Brain (organoid and tissue), 16 donors: ENCODE measurements at places on chromosomes 11 and 22. TPM values are rescaled to one million over a fixed set of nuclear protein-coding genes. Genes with fewer than 3 reads are reported as not detected.

Gene GUCY1A2
- polyA plus RNA-seq: 0.49 TPM

Gene OSBP2
- polyA plus RNA-seq: 11.2 TPM

Gene RAG2
- polyA plus RNA-seq: not detected

Gene OLFML1
- polyA plus RNA-seq: 2.3 TPM

Gene SMDT1
- 236 TPM for polyA plus RNA-seq

Gene PPFIBP2
- polyA plus RNA-seq: 13.1 TPM

Gene C11orf87
- polyA plus RNA-seq: 2.1 TPM

Gene VPREB1
- not detected for polyA plus RNA-seq

Gene OR10D3
- polyA plus RNA-seq: not detected

Gene MAP6
- 171 TPM for polyA plus RNA-seq

Gene MIOX
- 0.61 TPM for polyA plus RNA-seq

Gene STK33
- polyA plus RNA-seq: 8.6 TPM

Gene OR6A2
- not detected for polyA plus RNA-seq

Gene SHISAL1
- polyA plus RNA-seq: 22.9 TPM

Gene ARHGAP20
- 0.90 TPM for polyA plus RNA-seq

Gene TRIM48
- polyA plus RNA-seq: not detected

Gene HORMAD2
- polyA plus RNA-seq: not detected

Gene MS4A3
- polyA plus RNA-seq: not detected

Gene FOLR2
- 13.7 TPM for polyA plus RNA-seq

Gene ADM2
- 15.2 TPM for polyA plus RNA-seq

Gene PARVG
- polyA plus RNA-seq: 5.1 TPM

Gene TEX12
- not detected for polyA plus RNA-seq

Gene SLC25A18
- polyA plus RNA-seq: 40.2 TPM

Gene DEUP1
- polyA plus RNA-seq: 0.71 TPM

Gene POU2F3
- polyA plus RNA-seq: 0.58 TPM

Gene TBX10
- polyA plus RNA-seq: not detected

Gene CNTN5
- polyA plus RNA-seq: 0.08 TPM

Gene RTN4R
- polyA plus RNA-seq: 21.3 TPM

Gene IGF2
- 11.4 TPM for polyA plus RNA-seq

Gene PKNOX2
- polyA plus RNA-seq: 6.4 TPM

Gene ELF5
- polyA plus RNA-seq: not detected

Gene NOX4
- polyA plus RNA-seq: 2.1 TPM

Gene WT1
- polyA plus RNA-seq: not detected

Gene PITPNB
- 26.4 TPM for polyA plus RNA-seq

Gene ZNF215
- not detected for polyA plus RNA-seq

Gene SHISA8
- 4.1 TPM for polyA plus RNA-seq

Gene ASPHD2
- 8.0 TPM for polyA plus RNA-seq

Gene RNASEH2C
- polyA plus RNA-seq: 36.3 TPM
